HFF-Myc (cell line): ENCODE measurements at places on chromosomes 3 and 15.
A peak's percentile ranks its signal among the peaks of the same experiment; 100 is the strongest.

DNA sequence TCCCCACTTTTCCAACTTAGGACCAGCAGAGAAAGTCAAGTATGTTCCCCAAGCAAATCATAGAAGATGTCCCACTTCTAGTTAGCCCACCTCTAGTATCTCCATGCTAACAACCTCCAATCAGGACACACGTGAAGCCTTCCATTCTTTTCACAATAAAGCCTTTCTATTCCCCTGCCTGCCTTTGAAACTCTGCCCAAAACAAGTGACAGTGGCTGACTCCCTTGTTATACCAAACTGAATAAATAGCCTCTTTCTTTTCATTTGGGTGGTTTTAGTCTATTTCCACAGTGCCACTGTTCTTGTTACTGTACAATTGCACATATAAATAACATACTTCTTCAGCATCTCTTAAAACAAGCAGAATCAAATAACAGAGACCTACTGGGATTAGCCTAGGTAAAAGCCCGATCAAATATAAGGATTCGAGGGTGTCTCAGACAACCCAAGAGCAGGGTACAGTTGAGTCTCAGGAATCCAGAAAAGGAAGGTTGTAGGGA is 118.0 kb upstream of the NPHP3 start:
- DNase-seq: no peak

DNA sequence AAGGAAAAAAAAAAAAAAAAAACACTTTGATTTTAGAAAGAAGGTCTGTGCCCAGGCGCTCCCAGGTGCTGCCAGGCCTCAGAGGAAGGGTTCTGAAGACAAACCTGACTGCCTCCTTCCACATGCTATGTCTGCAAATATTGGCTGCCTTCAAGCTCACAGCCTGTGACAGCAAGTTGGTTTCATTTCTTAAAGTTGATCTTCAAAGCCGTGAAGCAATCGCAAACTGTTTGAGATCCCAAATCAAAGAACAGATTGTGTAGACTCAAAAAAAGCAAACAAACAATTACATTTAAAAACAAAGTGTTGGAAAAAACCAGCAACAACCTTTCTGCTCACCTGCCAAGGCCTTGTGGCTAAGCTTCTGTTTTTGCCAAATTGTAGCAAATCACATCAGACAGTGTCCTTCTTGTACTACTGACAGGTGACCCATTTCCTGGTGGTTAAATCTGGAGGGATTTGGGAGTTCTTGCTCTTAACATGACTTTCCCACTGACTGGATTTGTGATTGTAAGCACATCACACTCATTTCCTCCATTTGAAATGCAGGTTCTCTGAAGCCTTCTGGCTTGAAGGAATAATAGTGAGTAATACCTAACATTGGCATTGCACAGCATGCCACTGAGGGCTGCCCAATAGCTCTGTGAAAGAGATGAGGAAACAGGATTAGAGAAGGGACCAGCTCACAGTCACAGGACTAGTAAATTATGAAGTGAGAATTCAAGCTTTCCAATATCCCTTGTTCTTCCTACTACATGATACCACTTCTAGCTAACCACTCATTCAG is 502.4 kb downstream of the LPP start:
- no peak for DNase-seq

DNA sequence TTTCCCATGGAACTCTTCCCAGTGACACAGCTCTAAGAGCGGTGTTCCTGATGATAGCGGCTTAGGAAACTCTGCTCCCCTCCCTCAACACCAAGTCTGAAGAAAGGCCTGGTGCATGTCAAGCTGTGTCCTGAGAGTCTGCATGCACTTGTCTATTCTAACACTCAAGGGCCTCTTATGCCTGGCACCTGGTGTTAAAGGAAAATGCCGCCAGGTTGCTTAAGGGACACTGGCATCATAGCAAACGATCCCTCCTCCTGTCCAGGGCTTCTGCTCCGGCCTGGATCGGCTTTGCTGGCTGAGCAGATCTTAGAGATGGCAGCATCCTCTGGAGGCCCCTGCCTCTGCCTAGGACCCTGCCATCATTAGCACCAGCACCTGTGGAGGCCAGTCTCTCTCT is 121.7 kb downstream of the MEGF11 start:
- DNase-seq: no peak

GRCh38 chr3:108021131-108021530 is 69.7 kb downstream of the CD47 start:
- DNase-seq: no peak

DNA sequence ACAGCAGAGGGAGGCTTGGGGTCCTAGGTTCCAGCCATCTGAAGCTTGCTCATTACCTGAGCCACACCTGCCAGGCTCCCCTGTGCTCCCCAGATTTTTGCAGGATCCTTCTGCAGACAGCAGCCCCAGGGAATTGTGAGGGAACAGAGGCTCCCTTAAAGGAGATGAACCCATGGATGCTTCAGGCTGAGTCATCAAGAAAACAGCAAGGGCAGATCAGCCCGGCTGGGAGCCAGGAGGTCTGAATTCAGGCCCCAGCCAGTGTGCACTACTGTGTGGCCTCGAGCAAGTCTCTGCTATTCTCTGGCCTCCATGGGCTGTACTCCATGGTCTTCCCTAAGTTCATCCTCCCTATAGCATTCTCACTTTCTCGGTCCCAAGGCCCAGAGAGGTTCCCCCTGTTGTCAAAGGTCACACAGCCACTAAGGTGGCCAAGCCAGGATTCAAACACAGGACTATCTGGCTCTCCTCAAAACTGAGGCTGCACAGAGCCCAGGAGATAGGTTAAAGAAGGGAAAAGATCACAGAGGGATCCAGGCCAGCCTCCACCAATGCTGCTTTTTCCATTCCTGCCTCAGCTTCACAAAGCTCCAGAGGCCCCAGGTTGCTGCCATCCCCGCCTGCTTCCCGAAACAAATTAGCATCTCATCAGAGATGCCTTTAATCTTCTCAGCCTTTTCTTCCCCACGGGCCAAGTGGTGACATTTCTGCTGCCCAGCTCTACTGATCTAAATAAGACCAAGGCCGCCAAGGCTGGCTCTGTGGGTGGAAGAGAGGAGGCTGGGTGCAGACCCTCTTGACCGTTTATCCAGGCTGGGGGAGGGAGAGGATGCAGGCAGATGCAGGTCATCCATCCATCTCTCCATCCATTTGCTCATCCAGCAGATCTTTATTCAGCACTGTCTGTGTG is 21.2 kb upstream of the GRIP2 start:
- DNase-seq: no peak

- no peak for DNase-seq
Measured at GRCh38 chr15:58684036-58684710, 65.3 kb downstream of the ADAM10 start.

- DNase-seq: no peak
Measured at GRCh38 chr3:132311841-132312240, 5.4 kb upstream of the ACP3 start.

DNA sequence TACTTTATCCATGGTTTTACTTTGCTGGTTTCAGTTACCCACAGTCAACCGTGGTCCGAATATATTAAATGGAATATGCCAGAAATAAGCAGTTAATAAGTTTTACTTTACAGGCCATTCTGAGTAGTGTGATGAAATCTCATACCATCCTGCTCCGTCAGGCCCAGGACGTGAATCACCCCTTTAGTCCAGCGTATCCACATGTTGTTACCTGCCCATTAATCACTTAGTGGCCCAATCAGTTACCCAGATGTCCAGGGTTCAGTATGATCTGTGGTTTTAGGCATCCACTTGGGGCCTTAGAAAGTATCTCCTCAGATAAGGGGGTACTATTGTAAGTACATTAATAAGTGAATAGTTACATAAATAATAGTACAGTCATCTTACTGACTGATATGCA is 88.0 kb downstream of the TTBK2 start:
- peak; percentile 40 for DNase-seq

DNA sequence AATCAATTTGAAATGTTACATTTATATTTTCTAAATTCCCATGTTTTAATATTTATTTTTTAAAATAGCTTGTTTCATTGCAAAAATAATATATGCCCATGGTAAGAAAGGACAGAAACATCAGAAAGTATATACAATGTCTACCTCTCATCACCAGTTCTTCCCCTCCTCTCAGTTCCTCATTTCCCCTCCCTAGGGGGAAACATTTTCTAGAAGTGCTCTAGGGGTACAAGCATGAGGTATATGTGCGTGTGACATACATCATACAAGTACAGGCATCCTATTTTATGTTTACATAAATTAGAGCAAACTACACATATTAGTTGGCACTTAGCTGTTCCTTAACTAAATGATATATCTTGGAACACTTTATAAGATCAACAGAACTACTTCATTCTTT is 189.3 kb upstream of the VEPH1 start:
- no peak for DNase-seq

DNA sequence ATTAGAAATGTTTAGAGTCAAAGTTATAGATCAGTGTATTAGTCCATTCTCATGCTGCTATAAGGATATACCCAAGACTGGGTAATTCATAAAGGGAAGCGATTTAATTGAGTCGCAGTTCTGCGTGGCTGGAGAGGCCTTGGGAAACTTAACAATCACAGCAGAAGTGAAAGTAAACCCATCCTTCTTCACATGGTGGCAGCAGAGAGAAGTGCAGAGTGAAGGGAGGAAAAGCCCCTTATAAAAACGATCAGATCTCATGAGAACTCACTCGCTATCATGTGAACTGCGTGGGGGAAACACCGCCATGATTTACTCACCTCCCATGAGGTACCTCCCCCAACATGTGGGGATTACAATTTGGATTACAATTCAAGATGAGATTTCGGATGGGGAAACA is 871.5 kb downstream of the DIPK2A start:
- DNase-seq: no peak

DNA sequence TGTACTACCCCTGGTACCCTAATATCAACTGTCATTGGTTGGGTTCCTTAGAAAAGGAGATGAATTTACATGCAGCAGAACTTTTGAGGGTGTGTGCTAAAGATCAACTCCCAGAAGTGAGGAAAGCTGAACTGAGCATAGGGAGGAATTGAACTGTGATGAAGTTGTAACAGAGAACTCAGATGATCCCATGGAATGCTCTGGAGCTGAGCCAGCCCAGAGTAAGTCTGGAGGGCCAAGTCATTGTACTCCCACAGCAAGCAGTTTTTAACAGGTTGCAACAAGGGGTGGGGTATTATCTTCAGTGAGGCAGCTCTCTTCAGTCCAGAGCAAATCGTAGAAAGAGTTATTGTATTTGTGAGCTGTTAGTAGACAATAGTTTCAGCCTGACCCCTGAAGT is 572.3 kb downstream of the PYDC2 start:
- no peak for DNase-seq

- DNase-seq: no peak
Measured at GRCh38 chr15:31391687-31392671, 65.3 kb downstream of the KLF13 start.

DNA sequence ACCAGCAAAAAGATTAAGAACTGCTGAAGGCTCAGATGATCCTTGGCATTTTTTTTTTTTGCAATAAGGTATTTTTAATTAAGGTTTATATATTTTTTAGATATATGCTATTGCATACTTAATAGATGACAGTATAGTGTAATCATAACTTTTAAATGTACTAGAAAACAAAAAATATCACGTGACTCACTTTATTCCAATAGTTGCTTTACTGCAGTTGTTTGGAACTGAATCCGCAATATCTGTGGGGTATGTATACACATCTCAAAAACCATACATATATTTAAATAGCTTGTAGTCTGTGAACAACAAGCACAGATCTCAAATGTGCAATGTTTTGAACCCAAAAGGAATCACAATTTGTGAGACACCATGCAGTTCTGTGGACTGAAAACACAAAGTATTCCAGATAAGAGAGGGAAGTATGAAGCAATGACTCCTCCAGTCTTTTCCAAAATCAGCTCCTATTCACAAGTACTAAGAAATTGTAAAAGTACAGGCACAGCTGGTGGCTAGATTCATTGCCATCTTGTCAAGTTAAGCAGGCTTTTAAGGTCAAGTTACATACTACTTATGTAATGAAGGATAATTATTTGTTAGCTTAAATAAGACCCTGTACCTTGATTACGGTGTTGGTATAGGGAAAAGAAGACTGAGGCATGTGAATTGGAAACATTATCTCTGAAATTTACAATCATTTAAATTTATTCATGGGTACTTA is 331.1 kb downstream of the TBC1D5 start:
- no peak for DNase-seq

DNA sequence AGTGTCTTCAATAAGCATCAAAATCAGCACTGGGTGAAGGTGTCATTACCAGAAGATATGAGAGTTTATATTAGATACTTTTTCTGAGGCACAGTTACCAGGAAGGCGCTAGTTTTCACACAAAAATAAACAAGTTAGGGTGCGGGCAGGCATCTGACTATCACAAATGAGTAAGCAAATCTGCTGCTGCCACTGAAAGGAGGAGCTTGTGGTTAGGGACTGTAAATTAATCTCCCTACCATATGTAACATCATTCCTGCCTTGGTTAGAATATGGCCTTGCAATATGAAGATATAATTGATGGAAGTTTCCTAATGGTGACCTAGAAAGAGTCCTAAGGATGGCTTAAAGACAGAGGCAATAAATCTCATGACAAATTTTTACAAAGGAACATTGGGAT is 19.5 kb upstream of the EID1 start:
- no peak for DNase-seq

GRCh38 chr15:62807539-62808130 is 234.9 kb upstream of the TPM1 start:
- DNase-seq: no peak

GRCh38 chr15:40253167-40253790 is 14.4 kb downstream of the PAK6 start:
- no peak for DNase-seq

DNA sequence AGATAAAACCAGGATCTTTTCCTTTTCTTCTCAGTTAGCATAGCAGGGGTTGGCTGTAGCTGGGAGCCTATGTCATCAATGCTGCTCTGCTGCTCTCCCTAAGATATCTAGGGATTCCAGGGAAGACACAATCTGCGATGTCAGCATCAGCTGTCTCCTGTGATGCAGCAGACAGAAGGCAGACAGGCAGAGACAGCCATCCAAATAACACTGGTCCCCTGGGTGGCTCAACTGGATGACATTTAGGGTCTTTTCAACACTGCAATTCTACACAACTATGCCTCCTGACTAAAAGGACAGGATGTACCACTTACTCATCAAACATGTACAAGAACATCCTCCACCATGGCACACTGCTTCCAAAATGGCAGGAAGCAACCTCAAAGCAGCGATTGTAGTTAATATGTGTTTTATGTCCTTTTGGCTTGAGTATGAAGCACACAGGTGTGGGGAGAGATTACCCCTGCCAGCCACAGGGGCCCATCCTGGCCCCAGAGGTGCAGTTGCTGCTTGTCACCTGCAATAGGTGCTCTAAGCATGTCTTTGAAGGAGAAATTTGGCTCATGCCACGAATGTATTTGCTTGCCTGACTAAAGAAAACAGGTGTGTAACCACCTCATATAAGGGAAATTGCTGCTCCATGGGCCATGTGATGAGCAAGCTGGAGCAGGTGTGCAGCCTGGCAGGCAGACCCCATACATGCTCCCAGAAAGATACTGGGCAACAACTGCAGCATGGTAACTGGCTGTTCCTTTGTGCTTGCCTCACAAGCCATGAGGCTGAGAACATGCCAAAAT is 357.8 kb downstream of the VPS13C start:
- no peak for DNase-seq

- DNase-seq: no peak
Measured at GRCh38 chr3:14145236-14145635, 20.4 kb downstream of the TMEM43 start.

GRCh38 chr15:67606742-67607141 is 64.2 kb downstream of the MAP2K5 start:
- no peak for DNase-seq
